Stimulated activated CD4-positive, alpha-beta T cell treated with anti-CD3 and anti-CD28 coated beads, Interleukin-4, amount 100 ng/mL, for 1 hour (primary cell): ENCODE measurements at places on chromosomes 2 and 18.
A peak's percentile ranks its signal among the peaks of the same experiment; 100 is the strongest.

DNA sequence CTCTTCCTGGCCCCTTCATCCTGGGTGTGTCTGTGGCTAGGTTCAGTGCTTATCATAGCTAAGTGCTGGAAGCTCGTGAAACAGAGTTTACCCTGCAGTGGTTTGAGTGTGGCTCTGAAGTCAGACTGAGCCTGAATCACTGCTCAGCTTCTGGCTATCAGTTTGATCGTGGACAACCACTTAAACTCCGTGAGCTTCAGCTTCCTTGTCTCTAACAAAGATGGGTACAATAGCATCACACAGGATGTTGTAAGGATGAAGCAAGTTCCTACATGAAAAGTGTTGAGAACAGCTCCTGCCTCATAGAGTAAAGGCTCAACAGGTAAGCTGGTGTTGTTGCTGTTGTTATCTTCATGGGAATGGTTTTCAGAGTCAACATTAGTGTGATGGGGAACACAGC is 210.3 kb downstream of the CLIP4 start:
- DNase-seq: no peak

GRCh38 chr2:179817181-179817841 is 44.1 kb downstream of the ZNF385B start:
- DNase-seq: no peak

GRCh38 chr2:60821587-60822302 is 59.6 kb upstream of the REL start:
- no peak for DNase-seq

GRCh38 chr2:46655551-46656436 is 176.4 kb downstream of the TMEM247 start:
- no peak for DNase-seq

GRCh38 chr2:72129681-72130340 is 17.9 kb downstream of the CYP26B1 start:
- no peak for DNase-seq

- no peak for DNase-seq
Observed at GRCh38 chr2:235497096-235497495, 3.3 kb downstream of the AGAP1 start.

GRCh38 chr2:88123164-88123974 is 4.5 kb downstream of the FABP1 start:
- DNase-seq: no peak

- no peak for DNase-seq
Observed at GRCh38 chr2:110713513-110714362, 18.6 kb upstream of the ACOXL start.

- DNase-seq: no peak
Observed at GRCh38 chr2:136328207-136328795, 210.4 kb upstream of the CXCR4 start.

GRCh38 chr2:202786842-202787241 is 84.7 kb downstream of the ICA1L start:
- no peak for DNase-seq

DNA sequence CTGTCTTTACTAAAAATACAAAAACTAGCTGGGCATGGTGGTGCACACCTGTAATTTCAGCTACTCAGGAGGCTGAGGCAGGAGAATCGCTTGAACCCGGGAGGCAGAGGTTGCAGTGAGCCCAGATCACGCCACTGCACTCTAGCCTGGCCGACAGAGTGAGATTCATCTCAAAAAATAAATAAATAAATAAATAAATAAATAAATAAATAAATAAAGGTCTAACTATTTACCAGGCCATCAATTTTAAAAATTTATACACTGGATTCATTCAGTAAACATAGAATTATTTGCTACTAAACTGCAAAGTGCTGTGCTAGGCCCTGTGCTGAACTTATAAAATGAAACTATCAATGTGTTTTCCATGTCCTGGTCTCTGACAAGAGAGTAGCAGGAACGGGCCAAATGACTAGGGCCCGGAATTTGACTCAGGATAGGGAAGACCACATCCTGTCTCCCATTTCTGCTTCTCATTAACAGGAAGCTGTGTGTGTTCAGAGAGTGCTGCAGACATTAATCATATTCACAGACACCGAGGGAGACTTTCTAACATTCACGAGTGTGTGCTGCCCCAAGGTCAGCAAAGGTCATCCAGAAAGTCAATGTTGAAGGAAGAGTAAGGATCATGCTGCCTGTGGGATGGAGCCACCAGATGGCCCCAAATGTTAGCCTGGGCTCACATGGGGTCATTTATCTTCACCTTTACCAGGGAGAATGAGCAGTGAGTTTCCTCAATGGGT is 95.8 kb downstream of the SPP2 start:
- no peak for DNase-seq

DNA sequence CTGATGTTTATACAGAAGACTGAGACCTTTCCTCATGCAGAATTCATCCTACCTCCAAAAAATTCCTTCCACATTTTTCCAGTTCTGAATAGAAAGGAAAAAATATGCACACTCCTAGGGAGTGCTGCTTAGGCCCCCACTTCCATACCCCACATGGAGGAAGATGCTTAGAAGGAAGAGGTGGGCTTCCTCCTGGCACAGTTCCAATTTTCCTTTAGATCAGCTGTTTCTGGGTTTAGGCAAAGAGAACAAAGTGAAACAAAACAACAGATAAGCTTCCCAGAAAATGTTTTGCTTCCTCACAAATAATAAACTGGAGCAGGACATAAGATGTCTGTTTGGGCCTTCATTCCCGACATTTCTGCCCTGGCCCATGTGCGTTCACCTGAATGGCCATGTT is 172.6 kb downstream of the PRPF40A start:
- DNase-seq: no peak

GRCh38 chr2:39068299-39069135 is 52.3 kb downstream of the SOS1 start:
- DNase-seq: no peak

DNA sequence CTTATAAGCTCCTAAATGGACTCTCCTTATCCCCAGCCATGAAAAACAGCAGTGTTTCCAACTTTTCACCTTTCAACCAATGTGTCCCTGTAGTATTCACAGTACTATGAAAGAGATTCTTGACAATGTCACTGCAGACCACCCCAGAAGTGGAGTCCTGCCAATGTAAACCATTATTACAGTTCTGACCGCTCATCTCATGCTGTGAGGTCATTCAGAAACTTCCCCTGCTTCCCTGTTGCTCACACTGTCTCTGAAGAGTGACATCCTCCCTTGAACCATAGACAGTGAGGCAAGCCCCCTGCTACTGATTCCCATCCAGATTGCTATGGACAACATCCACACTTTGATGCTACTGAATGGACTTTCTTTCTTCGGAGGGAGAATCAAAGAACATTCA is 1523.7 kb upstream of the ACVR2A start:
- DNase-seq: no peak

GRCh38 chr2:237152361-237152760 is 66.7 kb downstream of the COPS8 start:
- DNase-seq: no peak

GRCh38 chr2:232793271-232793670 is 16.9 kb upstream of the KCNJ13 start:
- no peak for DNase-seq

- DNase-seq: no peak
Observed at GRCh38 chr2:48438266-48438665, 91.7 kb upstream of the STON1 start.

- no peak for DNase-seq
Observed at GRCh38 chr2:179932786-179933185, 71.4 kb upstream of the ZNF385B start.

GRCh38 chr18:12895626-12896025 is 11.6 kb upstream of the PTPN2 start:
- DNase-seq: no peak

GRCh38 chr18:69469444-69469919 is 68.8 kb downstream of the DOK6 start:
- peak; percentile 47 for DNase-seq

DNA sequence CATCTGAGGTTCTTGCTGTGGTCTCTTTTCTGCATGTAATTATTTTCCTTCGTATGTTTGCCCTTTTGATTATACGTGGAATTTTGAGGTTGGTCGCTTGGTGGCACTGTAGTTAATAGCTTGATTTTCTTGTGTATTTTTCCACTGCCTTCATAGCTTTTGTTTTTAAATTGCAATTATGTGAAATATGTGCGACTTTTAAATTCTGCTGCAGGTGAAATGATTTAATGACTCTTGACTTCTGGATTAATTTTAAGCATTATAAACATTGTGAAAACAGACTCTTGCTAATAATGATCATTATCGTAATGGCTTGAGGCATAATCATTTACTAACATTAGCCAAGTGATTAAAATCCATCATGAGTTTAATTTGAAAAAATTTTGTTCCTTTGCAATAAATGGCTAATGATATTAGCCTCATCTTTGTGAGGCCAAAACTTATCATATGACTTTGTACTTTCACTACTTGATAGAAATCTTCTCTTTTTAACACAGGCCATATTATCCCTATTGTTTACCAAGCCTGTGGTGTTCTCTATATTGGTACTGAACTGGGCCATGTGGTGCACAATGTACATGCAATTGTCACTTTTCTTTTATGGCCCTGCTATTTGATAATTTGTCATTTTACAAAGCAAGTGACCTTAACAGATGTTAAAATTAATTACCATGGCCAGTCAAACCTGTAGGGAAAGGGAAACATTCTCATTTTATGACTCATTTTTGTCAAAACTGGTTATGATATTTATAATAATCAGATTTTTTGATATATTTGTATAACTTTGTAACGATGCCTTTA is 62.8 kb upstream of the NEUROD1 start:
- peak; percentile 5 for DNase-seq

GRCh38 chr2:61178603-61179545 is 16.9 kb downstream of the C2orf74 start:
- DNase-seq: no peak

DNA sequence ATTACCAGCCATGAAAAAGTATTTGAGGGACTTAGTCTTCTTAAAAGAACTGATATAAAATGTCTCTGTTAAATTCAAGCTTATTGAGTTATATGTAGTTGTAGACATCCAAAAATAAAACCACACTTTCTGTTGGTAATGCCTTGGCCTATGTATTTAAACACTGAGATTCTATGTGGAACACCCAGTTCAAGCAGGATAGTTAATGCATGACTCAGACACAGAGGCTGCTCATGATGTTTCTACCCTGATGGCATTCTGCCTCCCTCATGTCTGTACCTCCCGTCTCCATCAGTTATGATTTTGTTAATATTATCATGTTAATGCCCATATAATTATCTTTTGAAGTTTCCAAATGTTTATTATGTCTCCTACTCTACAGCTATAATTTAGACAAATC is 164.5 kb downstream of the XIRP2 start:
- DNase-seq: no peak

DNA sequence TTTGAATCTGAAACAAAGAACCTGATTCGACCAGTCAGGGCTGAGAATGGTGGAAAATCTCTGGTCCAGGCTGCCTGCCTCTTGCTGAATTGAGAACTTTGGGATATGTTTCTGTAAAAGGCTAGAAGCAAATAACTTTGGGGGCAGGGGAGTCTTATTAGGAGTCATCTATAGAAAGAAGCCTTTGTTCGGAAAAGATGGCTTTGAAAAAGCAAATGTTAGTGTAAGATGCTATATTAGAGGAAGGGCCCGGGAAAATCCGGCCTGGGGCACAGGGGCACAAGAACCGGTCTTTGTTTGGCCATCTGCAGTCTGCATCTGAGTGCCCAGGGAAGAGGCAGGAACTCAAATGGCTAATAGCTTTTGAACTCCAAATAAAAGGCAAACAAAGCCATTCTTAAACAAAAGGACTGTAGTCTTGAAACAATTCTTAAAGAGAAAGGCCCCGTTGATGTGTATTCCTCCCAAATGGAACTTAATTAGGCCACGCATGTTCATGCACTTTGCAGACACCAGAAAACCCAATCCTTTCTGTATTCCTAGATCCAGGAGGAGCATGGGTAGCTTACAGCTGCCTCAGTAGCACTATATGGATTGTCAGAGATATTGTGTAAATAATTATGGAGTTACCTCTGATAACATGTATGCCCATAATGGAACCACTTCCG is 180.0 kb upstream of the ARL4C start:
- DNase-seq: no peak

DNA sequence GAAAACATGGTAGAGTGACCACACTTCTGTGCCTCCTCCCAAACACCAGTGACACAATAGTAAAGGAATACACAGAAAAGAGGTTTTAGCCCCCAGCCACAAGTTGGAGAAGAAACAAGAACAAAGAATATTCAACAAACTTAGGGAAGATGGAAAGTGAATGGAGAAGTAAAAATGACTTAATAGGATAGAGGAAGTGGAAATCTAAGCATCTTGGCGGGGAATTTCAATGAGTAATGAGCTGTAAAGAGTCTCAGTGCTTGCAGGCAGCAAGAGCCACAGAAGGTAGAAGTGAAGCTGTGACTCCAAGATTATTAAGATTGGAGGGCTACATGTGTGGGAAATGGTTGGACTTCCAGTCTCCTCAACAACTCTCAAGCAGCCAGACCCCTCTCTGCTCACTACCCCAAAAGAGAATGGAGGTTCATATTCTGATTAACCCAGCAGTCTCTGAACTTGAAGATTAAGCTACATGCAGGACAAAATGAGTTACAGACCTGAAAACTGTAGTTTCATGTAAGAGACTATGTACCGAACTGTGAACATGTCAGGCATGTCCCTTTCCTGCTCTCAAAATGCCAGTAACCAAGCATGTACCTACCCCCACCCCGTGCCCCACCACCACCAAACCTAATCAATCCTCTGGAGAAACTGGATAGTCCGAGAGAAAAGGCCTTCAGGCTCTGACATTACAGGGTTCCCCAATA is 16.9 kb upstream of the HNRNPLL start:
- DNase-seq: no peak

DNA sequence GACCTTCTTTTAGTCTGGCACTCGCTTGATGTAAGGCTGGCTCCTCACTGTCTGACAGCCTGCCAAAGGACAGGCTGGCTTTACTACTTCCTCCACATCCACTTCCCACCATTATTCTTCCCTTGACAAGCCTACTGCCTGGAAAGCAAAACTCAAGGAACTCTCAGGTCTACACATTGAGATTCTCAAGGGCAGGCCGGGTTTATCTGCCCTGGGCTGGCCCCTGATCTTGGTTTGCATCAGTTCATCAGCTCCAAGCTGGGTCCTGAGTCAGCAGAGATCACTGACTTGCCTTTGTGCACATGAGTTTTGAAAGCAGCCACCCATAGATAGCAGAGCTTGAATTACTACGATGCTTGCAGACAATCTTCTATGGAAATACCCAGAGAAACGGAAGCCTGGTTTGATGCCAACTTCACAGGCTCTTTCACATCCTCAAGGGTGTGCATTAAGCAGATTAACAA is 53.9 kb downstream of the KCTD18 start:
- peak; percentile 20 for DNase-seq

GRCh38 chr18:7940971-7941370 is 373.9 kb downstream of the PTPRM start:
- no peak for DNase-seq

GRCh38 chr2:188601927-188602326 is 310.3 kb downstream of the GULP1 start:
- no peak for DNase-seq

GRCh38 chr2:50374711-50375110 is 657.2 kb downstream of the NRXN1 start:
- DNase-seq: no peak

DNA sequence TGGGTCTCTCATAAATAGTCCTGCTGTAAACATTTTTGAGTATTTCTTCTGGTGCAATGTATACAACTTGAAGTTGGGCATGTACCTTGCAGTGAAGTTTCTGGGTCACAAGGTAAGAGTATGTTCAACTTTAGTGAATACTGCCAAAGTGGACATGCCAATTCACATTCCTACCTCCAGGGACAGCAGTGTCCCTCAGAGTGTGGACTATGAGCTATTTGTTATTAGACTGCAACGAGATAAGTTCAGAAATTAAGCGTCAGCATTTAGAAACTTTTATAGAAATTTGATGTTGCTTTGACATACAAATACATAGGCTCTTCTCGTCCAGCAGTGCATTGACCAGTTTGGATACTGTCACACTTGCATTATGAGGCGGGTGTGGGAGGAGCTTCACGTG is 7.2 kb upstream of the ACKR3 start:
- no peak for DNase-seq
